ENCODE measurements at places on chromosomes 1 and 21.

- H3K27me3 ChIP-seq, result no peaks in the 10 kb centered on the region
- H3K36me3 ChIP-seq, result no peaks in the 10 kb centered on the region
- H3K4me3 ChIP-seq, result no peak overlapping the region
Measured at GRCh38 chr1:84918726-84919336, 25.8 kb upstream of the LPAR3 start.

GRCh38 chr1:220655961-220656740 is 34.0 kb upstream of the C1orf115 start:
- DNase-seq, result no peak
- peaks cover 5% of the 10 kb centered on the region for H3K27me3 ChIP-seq
- no peak overlapping the region for H3K4me3 ChIP-seq
- H3K27ac ChIP-seq, result no peak overlapping the region

DNA sequence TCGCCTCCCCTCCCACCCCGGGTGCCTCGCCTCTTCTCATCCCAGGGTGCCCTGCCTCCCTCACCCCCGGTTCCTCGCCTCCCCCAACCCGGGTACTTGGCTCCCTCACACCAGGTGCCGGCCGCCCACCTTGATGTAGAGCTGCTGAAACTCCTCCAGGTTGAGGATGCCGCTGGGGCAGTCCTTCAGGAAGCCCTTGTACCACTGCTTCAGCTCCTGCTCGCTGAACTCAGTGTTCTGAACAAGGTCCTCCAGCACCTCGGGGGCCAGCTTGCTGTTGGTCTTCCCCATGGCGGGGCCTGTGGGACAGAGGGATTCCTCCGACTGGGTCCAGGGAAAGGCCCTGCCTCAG is 6.9 kb downstream of the HPCAL4 start:
- peak overlapping the region; percentile 2 for H3K4me3 ChIP-seq
- H3K27ac ChIP-seq, result no peak overlapping the region
- no peak for DNase-seq
- peaks cover 38% of the 10 kb centered on the region for H3K4me1 ChIP-seq
- H3K36me3 ChIP-seq, result peaks cover 5% of the 10 kb centered on the region

DNA sequence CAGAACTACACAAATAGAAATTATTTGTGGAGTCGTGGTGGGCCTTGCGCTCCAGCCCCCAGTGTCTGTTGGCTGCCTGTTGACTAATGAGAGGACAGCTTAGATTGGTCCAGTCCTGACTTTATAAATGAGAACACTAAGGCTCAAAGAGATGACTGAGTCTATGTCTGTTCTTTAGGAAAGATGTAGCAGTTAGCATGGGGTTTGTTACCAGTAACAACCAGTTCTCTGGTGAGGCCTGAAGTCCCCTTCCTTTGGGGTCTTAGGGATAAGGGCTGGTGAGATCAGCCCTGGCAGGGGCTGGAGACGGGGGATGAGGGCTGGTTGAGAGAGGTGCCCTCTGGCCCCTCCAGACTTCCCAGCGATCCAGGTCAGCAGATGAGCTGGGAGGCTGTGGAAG is 9.1 kb downstream of the TOR3A start:
- H3K36me3 ChIP-seq, result peaks cover 29% of the 10 kb centered on the region
- no peak overlapping the region for H3K27ac ChIP-seq
- no peaks in the 10 kb centered on the region for H3K27me3 ChIP-seq
- H3K4me3 ChIP-seq, result no peak overlapping the region
- peaks cover 2% of the 10 kb centered on the region for H3K4me1 ChIP-seq

GRCh38 chr1:9238550-9238949 is 4.0 kb downstream of the H6PD start:
- H3K27ac ChIP-seq, result no peak overlapping the region
- H3K4me3 ChIP-seq, result no peak overlapping the region

DNA sequence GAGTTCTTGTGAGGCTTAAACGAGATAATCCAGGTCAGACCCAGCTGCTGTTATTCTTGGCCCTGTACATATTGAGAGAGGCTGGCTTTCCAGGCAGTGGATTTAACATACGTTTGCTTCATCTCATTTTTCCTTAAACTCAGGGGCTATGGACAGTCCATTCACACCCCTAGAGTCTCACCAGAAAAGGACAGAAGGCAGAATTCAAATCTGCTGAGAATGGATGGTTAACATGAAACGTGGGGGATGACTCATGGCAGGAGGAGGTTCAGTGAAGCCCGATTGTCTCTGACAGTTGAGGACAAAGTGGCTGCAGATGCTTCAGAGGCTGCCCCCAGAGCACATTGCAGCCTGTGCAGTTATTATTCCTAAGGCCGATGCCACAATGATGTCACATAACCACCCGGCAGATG is 39.5 kb downstream of the TGFB2 start:
- H3K36me3 ChIP-seq, result no peaks in the 10 kb centered on the region
- H3K27ac ChIP-seq, result no peak overlapping the region
- no peak for DNase-seq
- H3K27me3 ChIP-seq, result peaks cover 65% of the 10 kb centered on the region
- H3K4me3 ChIP-seq, result no peak overlapping the region

GRCh38 chr21:33668180-33668579 is 25.9 kb downstream of the ITSN1 start:
- H3K36me3 ChIP-seq, result no peaks in the 10 kb centered on the region
- H3K4me3 ChIP-seq, result no peak overlapping the region
- no peak overlapping the region for H3K27ac ChIP-seq
- no peak for DNase-seq
